ENCODE measurements at places on chromosomes 5 and 9.

DNA sequence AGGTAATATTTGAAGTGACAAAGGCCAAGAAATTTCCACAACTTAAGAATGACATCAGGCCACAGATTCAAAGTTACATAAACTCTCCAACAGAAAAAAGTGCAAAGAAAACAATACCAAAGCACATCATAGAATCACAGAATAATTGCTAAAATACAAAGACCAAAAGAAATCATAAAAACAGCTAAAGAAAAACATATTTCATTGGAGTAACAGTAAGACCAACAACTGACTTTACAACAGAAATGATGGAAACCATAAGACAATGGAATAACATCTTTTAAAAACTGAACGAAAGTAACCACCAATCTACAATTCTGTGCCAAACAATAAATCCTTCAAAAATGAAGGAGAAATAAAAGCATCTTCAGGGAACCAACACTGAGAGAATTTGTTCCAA, 38.3 kb downstream of the ZDHHC21 start:
- DNase-seq = no peak

GRCh38 chr5:67870662-67871061, 344.9 kb upstream of the PIK3R1 start:
- no peak for DNase-seq

GRCh38 chr5:177123789-177124485, 9.6 kb upstream of the NSD1 start:
- no peak for DNase-seq

- no peak for DNase-seq
Measured at GRCh38 chr9:115598751-115599150, 480.8 kb upstream of the TNC start.

GRCh38 chr9:3888497-3888858, 362.7 kb upstream of the RFX3 start:
- no peak for DNase-seq

DNA sequence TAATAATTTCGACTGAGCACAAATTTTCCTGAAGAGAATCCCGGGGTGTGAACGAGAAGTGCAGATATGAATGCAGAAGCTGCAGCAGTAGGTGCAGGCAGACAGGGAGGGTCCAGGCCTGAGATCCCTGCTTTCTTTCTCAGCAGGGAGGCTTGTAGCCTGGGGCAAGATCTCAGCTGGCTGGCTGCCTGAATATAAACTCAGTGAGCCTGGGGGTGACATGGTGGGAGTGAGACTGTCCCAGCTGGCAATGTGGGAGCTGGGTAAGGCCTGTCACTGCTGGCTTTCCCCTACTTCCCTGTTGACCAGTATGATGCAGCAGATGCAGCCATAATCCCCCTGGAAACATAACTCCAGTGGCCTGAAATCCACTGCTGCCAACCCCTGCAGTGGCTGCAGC, 325.2 kb downstream of the CETN3 start:
- DNase-seq = no peak

DNA sequence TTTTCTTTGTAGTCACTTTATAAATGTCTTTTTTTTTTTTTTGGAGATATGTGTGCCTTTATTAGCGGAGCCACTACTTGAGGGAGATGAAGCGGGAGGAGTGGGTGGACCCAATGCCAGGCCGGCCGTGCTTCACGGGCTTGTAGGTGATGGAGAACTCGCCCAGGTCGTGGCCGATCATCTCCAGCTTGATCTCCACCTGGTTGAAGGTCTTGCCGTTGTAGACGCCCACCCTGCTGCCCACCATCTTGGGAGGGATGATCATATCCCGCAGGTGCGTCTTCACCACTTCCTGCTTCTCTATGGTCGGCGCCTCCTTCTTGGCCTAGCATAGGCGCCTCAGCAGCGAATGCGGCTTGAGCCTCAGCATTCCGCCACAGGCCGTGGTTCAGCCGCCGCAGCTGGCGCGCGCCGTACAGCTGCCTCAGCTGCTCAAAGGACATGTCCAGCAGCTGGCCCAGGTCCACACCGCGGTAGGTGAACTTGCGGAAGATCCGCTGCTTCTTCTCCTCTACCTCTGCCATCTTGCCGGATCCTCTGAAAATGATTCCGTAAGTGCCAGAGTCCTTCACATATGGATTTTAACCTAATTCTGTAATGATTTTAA, 1095.6 kb downstream of the MAT2B start:
- no peak for DNase-seq

- no peak for DNase-seq
Measured at GRCh38 chr5:5826911-5827310, 404.4 kb downstream of the ICE1 start.

- no peak for DNase-seq
Measured at GRCh38 chr5:38538161-38538560, 18.3 kb downstream of the LIFR start.

DNA sequence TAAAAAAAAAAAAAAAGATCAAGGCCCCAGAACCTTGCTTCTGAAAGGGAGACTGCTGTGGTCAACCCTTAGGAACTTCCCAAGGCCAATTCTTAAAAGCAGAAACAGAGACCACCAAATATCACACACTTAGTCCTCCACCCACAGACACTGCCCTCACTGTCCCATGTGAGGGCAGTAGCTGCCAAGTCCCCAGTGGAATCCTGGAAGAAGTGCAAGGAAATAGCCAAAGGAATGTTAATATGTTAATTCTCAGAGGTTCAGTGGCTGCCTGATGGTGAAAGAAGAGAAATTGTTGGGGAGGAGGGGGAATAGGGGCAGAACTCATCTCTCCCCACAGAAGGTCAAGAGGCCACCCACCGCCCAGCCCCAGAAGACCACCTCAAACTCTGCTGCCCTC, 23.1 kb downstream of the FSTL4 start:
- no peak for DNase-seq

- no peak for DNase-seq
Measured at GRCh38 chr9:121024237-121024636, 25.8 kb downstream of the C5 start.

GRCh38 chr5:4144411-4145007, 548.9 kb downstream of the IRX1 start:
- DNase-seq = no peak

GRCh38 chr5:133116601-133117000, 64.8 kb downstream of the HSPA4 start:
- no peak for DNase-seq

DNA sequence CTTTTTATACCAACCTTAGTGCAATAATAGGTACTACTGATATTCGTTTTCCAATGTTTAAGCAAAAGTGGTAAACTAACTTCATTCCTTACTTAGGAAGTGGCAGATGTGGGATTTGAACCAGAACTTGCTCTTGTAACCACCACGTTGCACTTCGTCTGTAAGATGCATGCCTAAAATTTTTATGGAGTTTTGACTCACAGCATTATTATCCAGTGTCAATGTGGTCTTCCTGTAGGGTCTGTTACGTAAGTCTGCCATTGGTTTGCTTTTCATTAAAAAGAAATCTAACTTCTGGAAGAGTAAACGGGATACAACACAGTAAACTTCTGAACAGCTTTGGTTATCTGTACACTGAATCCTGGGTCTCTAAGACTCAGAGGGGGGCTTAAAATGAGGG, 521.0 kb upstream of the WWC1 start:
- DNase-seq = no peak

DNA sequence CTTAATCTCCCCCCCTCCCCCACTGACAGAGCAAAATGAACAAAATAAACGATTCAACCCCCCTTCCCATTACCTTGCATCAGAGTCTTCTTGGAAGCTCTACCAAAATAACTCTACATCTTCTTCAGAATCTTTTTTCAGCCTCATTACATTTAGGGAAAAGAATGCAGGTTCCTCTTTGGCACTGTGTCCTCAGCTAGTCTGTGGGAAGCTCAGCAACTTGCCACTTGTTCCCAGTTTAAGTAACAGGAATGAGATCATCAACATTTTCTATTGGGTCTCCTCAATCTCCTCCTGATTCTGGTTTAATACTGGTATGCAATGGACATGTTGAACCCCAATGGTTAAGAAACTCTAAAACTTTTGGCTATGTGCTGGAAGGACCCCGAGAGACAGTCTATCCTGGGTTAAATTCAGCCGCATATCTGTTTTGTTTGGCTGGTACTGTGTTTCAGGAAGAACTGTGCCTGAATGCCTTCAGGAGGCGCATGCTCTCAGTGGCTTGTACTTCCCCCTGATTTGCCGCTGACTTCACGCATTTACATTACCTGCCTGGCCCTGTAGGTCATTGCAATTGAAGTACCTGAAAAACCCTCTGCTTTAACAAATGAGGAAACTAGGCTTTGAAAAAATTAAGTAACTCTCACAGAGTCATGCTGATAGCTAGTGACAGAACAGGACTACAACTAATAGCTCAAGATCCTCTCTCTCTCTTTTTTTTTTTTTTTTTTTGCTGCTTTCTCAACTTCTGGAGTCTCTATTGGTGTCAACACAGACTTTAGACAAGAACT, 78.1 kb upstream of the HMHB1 start:
- no peak for DNase-seq

- no peak for DNase-seq
Measured at GRCh38 chr5:150092159-150092787, 5.9 kb upstream of the CSF1R start.
